NCI-H345 (cell line): ENCODE measurements at places on chromosomes 7 and 10.

DNA sequence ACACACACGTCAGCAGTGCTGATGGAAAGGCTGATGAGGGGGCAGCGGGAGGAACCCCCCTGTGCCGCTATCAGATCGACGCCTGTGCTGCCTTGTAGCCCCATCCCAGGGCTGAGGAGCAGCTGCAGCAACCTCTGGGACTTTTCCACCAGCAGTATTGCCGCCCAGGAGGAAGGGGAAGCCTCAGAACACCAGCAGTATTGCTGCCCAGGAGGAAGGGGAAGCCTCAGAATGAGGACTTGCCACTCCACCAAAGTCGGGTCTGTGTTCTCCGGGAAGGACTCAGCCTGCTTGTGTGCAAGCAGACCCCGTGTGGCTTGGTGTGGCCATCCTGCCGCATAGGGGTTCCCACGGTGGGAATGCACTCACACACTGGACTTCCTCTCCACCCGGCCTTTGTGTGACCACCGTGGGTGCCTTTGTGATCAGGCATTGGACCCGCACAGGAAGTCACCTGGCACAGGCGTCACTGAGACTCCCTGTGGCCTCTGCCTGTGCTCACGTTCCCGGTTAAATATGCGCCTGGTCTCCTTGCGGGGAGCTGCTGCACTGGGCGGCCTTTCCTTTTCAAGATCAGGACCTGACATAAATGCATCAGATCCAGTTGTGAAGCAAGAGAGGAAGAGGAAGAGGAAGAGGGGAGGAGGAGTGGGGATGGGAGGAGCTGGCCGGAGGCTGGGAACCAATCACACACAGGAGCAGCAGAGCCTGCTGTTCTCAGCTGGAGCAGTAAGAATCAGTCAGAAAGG lies 248.5 kb downstream of the DNAJB6 start:
- DNase-seq = no peak

- DNase-seq = no peak
These were observed 154.8 kb upstream of the TMEM196 start for GRCh38 chr7:19928247-19928646.

DNA sequence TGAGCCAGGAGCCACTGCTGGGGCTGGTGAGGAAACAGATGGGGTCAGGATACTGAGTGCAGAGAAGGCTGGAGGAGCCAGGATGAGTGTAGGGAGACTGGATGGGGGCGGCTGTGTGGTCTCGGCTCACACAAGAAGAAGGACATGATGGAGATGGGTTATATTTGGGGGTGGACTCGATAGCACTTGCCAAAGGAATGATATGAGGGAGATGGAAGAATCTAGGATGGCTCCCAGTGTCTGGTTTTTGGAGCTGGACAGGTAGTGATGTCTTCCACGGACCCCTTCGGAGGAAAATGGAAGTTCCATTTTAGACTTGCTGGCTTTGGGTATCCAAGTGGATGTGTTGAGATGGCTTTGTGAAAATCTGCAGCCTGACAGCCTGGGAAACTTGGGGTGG lies 83.9 kb downstream of the CDH23 start:
- DNase-seq = no peak

- DNase-seq = no peak
These were observed 14.1 kb upstream of the NDUFA5 start for GRCh38 chr7:123571684-123572083.

- DNase-seq = peak; percentile 41
These were observed 62.2 kb upstream of the TARP start for GRCh38 chr7:38335492-38336147.

DNA sequence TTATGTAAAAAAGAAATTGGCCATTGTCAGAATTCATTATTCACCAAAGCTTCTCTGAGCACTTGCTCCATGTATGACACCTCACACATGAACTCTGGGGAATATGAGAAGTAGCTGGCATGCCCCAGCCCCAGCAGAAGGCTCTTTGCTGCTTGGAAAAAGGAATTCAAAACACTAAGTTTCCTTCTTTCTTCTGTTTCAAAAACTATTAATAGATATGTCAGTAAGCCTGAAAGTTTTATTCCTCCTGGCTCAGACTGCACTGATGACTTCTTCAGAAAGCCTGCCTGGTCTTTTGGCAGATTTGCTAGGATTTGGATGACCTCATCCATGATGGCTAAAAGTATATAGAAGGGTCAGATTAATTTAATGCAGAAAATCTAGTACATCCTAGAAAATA lies 511.0 kb downstream of the GFRA1 start:
- DNase-seq = no peak

- no peak for DNase-seq
These were observed 740.5 kb downstream of the REEP3 start for GRCh38 chr10:64261676-64262075.

DNA sequence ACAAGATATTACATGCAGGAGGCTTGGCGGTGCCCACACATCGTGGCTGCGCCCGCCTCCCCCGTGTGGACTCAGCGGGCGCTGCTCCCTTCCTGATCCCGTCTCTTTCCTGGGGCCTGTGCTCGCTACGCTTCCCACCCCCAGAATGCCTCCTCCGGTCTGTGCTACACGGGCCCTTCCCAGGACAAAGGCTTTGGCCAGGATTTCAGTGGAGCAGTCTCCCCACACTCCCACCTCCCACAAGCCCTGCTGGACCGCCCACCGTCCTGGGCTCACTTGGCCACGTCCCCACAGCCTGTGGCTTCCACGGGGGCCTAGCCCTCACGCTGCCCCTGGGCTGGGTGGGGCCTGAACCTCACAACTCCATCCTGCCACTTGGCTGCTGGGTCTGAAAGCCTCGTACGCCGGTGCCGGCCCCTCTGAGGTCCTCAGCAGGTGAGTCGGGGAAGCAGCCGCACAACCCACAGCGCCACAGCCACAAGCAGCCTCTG lies 17.3 kb downstream of the CFAP46 start:
- no peak for DNase-seq

GRCh38 chr10:49578392-49578791 lies 31.7 kb upstream of the SLC18A3 start:
- DNase-seq = no peak

GRCh38 chr10:71806704-71807556 lies 33.6 kb upstream of the VSIR start:
- no peak for DNase-seq

DNA sequence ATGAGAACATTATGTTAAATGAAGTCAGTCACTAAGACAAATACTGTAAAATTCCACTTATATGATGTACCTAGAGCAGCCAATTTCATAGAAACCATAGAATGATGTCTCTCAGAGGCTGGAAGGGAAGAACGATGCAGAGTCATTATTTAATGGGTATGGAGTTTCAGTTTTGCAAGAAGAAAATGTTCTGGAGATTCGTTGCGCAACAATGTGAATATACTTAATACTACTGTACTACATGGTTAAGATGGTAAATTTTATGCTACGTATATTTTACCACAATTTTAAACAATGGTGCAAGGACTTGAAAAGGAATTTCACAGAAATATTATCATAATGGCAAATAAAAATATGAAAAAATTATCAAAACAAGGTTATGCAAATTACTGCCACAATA lies 972.6 kb downstream of the KCNMA1 start:
- no peak for DNase-seq

DNA sequence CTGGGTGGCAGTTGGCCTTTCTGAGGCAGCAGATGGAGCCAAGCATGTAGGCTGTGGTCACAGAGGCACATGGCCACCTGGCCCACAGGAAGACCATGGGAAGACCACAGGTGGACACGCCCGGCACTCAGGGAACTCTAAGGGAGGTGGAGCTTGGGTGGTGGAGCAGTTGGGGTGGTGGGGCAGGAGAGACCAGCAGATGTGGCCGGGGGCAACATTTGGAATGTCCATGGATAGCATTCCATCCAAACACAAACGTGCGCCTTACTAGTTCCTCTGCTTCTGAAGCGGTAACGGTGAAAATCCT lies 290.9 kb downstream of the PTPRN2 start:
- no peak for DNase-seq
